Endothelial cell (in vitro differentiated cells): ENCODE measurements at places on chromosomes 11 and 22.
A peak's percentile ranks its signal among the peaks of the same experiment; 100 is the strongest.

DNA sequence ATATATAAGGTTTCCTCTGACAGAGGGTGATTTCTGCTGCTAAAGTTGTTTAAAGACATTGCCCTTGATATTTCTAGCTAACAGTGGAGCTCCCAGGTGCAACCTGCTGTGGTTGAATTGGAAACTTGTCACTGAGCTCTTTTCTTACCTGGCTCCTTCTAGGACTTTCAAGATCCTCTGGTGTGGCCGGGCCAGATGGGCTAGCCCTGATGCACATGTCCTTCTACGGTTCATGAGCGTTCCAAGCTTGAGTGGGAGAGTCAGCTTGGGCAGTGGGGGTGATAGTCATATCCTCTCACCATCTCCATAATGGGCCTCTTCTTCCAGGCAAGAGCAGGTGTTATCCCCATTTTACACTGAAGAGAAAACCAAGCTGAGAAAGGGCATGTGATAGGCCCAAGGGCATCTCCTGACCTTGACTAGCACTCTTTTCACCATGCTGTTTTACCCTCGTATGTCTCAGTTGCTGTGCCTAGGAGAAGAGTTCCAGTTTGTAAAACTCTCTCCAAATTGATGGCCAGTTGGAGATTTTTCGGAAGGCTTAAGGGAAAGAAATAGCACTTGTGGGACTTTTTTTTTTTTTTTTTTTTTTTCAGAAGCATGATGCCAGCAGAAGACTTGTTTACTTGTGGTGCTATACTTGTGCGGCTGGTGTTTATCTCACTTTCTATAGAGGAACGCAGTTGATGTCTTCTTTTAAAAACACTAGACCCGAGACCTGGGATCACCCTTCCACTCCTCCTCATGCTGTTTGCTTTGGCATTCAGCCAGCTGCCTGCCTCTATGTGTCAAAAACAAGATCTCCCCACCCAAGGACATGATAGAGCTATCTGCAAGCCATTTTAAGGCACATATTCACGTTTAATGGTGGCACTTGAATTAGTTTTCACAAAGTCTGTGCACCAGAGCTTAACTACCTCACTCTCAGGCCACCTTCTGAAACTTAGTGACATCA, 32.6 kb downstream of the TEAD1 start:
- peaks cover 42% of the 10 kb centered on the region for H3K4me1 ChIP-seq
- DNase-seq = no peak
- H3K27ac ChIP-seq = no peak overlapping the region
- H3K4me3 ChIP-seq = no peak overlapping the region
- peaks cover 4% of the 10 kb centered on the region for H3K36me3 ChIP-seq

- no peaks in the 10 kb centered on the region for H3K4me1 ChIP-seq
- H3K27me3 ChIP-seq = peaks cover 2% of the 10 kb centered on the region
- no peaks in the 10 kb centered on the region for H3K36me3 ChIP-seq
- no peak overlapping the region for H3K4me3 ChIP-seq
- no peak overlapping the region for H3K27ac ChIP-seq
These were observed 1509.3 kb downstream of the FAM181B start for GRCh38 chr11:81224396-81224795.

DNA sequence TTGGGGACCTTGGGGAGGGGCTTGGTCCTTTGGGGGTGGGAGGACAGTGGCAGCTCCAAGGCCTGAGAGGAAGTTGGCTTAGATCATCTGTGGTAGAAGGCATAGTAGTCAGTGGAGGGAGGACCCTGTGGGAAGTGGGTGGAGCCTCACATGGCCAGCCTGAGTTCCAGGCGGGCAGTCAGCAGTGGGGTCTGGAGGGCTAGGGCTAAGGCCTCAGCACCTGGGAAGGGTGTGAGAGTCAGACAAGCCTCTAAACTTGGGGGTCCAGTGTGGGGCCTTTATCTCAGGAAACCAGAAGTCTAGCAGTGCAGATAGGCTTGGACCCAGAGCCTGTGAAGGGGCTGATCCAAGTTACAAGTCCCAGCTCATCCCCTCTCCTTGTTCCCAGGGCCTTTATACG, 4.0 kb downstream of the NLRX1 start:
- peaks cover 20% of the 10 kb centered on the region for H3K4me1 ChIP-seq
- H3K27ac ChIP-seq = no peak overlapping the region
- peaks cover 20% of the 10 kb centered on the region for H3K27me3 ChIP-seq
- no peak for DNase-seq

DNA sequence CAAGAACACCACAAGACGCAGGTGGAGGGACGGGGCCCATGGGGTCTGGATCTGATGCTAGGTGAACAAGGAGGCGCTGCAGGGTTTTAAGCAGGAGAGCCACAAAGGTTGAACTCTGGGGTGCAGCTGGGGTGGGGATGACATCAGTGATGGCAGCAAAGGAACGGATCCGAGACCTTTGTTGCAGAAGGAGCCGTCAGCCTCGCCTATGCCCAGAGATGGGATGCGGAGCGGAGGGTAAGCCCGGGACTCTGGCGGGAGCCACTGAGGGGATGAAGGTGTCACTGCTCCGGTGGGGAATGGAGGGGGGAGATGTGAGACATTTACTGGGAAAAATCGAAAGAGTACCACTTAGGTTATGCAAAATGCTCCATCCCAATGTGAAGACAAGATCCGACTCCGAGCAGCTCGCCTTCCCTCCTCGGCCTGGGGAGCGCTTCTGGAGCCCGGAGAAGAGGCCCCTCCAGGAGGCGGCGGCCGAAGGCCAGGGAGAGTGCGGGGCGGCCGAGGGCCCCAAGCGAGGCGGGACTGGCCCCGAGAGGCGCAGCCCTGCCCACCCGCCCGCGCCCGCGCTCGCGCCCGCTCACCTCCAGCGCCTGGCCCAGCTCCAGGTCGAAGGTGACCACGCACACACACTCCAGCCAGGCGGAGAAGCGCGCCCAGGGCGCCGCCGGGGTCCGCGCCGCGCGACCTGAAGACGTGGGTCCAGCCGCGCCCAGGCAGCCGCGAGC, 422 bp downstream of the DENND6B start:
- peak overlapping the region; percentile 93 for H3K4me3 ChIP-seq
- no peaks in the 10 kb centered on the region for H3K36me3 ChIP-seq
- peaks cover 7% of the 10 kb centered on the region for H3K4me1 ChIP-seq
- no peak for DNase-seq
- H3K27ac ChIP-seq = peak overlapping the region; percentile 36

GRCh38 chr11:112597286-112597790, 336.7 kb upstream of the PLET1 start:
- no peak overlapping the region for H3K27ac ChIP-seq
- no peaks in the 10 kb centered on the region for H3K36me3 ChIP-seq
- peaks cover 1% of the 10 kb centered on the region for H3K27me3 ChIP-seq
- H3K4me1 ChIP-seq = peaks cover 12% of the 10 kb centered on the region

DNA sequence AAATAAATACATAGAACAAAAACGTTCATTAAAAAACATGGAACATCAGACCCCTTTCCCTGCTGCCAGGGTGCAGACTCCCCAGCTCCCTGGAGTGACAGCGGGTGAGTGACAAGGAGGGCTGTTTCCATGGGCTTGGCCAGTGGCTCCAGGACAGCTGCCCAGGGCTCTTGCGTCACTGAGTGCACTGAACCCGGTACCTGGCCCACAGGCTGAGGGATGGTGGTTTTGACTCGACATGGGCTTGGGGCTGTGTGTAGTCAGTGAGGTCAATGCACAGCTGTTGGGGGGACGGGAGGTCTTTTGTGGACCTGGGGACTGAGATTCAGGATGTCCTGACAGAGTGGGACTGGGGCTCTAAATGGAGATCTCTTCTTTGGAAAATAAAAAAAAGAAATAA, 142.1 kb upstream of the B3GAT1 start:
- H3K36me3 ChIP-seq = no peaks in the 10 kb centered on the region
- no peak overlapping the region for H3K4me3 ChIP-seq
- H3K4me1 ChIP-seq = no peaks in the 10 kb centered on the region
- H3K27me3 ChIP-seq = peaks cover 2% of the 10 kb centered on the region

GRCh38 chr11:16278273-16278672, 78.1 kb downstream of the SOX6 start:
- no peak for DNase-seq
- no peaks in the 10 kb centered on the region for H3K36me3 ChIP-seq
- H3K4me1 ChIP-seq = no peaks in the 10 kb centered on the region
- H3K4me3 ChIP-seq = no peak overlapping the region
- no peaks in the 10 kb centered on the region for H3K27me3 ChIP-seq

- H3K4me3 ChIP-seq = no peak overlapping the region
- no peaks in the 10 kb centered on the region for H3K36me3 ChIP-seq
- no peaks in the 10 kb centered on the region for H3K4me1 ChIP-seq
- DNase-seq = no peak
These were observed 124.3 kb upstream of the ASPHD2 start for GRCh38 chr22:26304730-26305129.

DNA sequence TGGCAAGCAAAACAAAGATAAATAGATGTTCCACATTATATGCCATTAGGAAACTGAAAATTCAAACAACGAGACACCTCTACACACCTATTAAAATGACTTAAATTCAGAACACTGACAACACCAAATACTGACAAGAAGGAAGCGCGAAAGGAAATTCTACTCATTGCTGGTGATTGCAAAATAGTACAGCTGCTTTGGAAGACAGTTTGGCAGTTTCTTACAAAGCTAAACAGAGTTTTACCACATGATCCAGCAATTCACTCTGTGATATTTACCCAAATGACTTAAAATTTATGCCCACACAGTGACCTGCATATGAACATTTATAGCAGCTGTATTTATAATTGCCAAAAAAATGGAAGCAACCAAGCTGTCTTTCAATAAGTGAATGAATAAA, 232.6 kb downstream of the CASP12 start:
- H3K36me3 ChIP-seq = no peaks in the 10 kb centered on the region
- no peak overlapping the region for H3K4me3 ChIP-seq
- H3K4me1 ChIP-seq = peaks cover 3% of the 10 kb centered on the region
- no peak for DNase-seq
- no peaks in the 10 kb centered on the region for H3K27me3 ChIP-seq

- no peak overlapping the region for H3K4me3 ChIP-seq
- no peak overlapping the region for H3K27ac ChIP-seq
- H3K27me3 ChIP-seq = no peaks in the 10 kb centered on the region
- no peaks in the 10 kb centered on the region for H3K36me3 ChIP-seq
- no peak for DNase-seq
- no peaks in the 10 kb centered on the region for H3K4me1 ChIP-seq
These were observed 109.3 kb downstream of the FBXO7 start for GRCh38 chr22:32583921-32584335.

GRCh38 chr22:36773935-36774334, 2.0 kb downstream of the IFT27 start:
- H3K4me1 ChIP-seq = peaks cover 24% of the 10 kb centered on the region
- H3K4me3 ChIP-seq = no peak overlapping the region
- peaks cover 13% of the 10 kb centered on the region for H3K27me3 ChIP-seq
- no peak overlapping the region for H3K27ac ChIP-seq

GRCh38 chr11:119755356-119756071, 26.5 kb upstream of the NECTIN1 start:
- no peak for DNase-seq
- H3K36me3 ChIP-seq = no peaks in the 10 kb centered on the region
- H3K4me1 ChIP-seq = peaks cover 6% of the 10 kb centered on the region
- H3K27ac ChIP-seq = no peak overlapping the region

DNA sequence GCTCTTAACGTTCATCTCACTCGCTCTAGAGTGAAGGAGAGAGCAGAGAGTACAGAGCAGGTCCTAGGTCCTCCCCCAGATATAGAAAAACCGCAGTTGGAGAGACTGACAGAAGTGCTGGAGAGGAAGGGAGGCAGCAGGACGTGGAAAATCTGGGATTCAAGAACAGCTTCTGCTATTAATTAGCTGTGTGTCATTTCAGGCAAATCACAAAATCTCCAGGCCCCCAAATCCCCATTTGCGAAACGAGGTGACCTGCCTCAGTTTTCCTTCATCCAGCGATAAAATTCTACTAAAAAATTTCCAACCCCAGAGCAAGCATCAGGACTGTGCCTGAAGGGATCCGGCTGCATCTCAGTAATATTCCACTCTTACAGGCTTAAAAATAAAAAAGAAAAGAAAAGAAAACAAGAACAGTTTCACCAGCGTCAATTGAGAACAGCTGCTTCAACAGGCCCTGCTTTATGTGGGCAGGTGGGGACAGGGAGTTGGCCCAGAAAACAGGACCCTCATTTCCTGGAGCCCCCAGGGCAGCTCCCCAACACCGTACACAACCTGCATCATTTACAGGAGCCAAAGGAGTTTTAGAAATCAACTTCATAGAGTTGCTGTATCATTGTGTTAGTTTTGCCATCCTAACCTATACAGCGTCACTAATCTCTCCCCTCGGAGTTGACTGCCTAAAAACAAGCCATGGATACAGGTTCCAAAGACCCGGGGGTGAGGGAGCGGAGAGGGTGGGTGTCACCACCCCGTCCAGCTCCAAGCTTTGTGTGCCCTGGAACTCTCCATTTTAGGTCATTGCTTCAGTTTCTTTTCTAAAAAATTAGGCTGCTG, 2.3 kb upstream of the MALAT1 start:
- H3K4me3 ChIP-seq = peak overlapping the region; percentile 88
- H3K27me3 ChIP-seq = peaks cover 12% of the 10 kb centered on the region
- DNase-seq = no peak
- H3K27ac ChIP-seq = peak overlapping the region; percentile 98
- H3K4me1 ChIP-seq = peaks cover 38% of the 10 kb centered on the region
- H3K36me3 ChIP-seq = peaks cover 5% of the 10 kb centered on the region

GRCh38 chr11:131186629-131187101, 183.8 kb upstream of the NTM start:
- H3K27me3 ChIP-seq = peaks cover 2% of the 10 kb centered on the region
- H3K36me3 ChIP-seq = no peaks in the 10 kb centered on the region
- peaks cover 8% of the 10 kb centered on the region for H3K4me1 ChIP-seq
- no peak overlapping the region for H3K4me3 ChIP-seq

DNA sequence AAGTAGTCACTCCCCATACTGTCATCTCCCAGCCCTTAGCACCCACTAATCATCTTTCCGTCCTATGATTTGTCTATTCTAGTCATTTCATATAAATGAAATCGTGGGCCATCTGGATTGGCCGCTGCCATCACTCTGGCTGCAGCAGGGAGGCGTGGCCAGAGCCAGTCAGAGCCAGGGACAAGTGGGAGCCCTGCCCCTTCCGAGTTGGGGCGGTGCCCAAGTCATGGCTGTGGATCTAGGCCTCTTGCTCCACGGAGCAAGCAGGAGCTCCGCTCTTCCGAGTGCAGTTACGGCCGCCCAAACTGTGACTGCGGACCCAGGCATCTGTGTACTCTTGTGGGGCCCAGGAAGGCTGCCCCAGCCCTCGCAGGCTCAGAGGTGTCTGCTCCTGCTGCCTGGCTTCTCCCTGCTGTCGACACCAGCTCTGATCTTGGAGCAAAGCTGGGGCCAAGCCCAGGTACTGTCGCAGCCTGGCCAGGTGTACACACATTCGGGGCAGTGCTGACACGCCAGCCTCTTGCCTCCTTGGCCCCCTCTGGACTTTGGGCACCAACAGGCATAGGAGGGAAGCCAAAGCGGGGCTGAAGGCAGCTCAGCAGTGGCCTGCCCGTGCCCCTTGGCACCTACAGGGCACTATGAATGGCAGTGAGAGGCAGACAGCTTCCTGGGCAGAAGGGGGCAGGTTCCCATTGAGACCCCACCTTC, 8.4 kb downstream of the MRPL48 start:
- no peak overlapping the region for H3K27ac ChIP-seq
- no peaks in the 10 kb centered on the region for H3K36me3 ChIP-seq
